ENCODE measurements at places on chromosomes 1 and 21. TPM values are rescaled to one million over a fixed set of nuclear protein-coding genes. Genes with fewer than 3 reads are reported as not detected.

DNA sequence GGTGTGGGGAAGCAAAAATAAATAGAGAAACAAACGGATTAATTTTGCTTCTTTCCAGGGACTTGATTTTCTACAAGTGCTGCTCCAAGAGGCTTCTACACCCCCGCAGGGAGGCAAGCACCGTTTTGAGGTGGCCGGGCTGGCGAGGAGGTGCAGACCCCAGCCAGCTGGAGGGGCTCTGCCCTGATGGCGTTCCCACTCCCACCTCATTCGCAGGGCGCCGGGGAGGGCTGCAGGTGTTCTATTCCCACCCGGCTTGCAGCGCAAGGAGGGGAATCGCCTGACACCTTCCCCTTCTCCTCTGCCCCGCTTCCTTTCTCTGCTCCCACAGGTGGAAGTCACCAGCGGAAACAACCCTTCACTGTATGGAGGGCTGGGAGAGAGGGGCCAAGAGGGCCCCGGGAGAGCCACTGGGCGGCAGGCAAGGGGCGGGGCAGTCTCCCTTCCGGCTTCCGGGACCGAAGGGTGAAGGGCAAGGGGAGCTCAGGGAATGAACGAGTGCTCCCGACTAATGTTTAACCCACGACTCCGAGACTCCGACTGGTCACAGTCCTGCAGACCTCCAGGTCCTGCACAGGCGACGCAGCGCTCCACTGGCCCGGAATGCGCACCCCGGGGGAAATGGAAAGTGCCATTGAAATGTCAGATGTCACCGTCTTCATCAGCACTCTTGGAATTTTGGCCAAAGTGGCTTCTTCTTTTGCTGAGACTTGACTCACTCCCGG lies 29.1 kb downstream of the TEX35 start:
- H3K4me3 ChIP-seq: peak overlapping the region; percentile 97
- peak overlapping the region; percentile 96 for H3K27ac ChIP-seq
- H3K27me3 ChIP-seq: no peaks in the 10 kb centered on the region
- peak; percentile 55 for DNase-seq

- H3K4me1 ChIP-seq: no peaks in the 10 kb centered on the region
- DNase-seq: no peak
- H3K27ac ChIP-seq: no peak overlapping the region
- H3K4me3 ChIP-seq: no peak overlapping the region
- H3K27me3 ChIP-seq: peaks cover 36% of the 10 kb centered on the region
- no peaks in the 10 kb centered on the region for H3K36me3 ChIP-seq
Measured at GRCh38 chr1:38657207-38657840, 202.2 kb downstream of the RRAGC start.

The UBL4B gene
- total RNA-seq: not detected

GRCh38 chr1:79373481-79374125 lies 367.1 kb upstream of the ADGRL4 start:
- no peak overlapping the region for H3K27ac ChIP-seq
- DNase-seq: no peak
- H3K4me3 ChIP-seq: no peak overlapping the region
- H3K36me3 ChIP-seq: no peaks in the 10 kb centered on the region
- no peaks in the 10 kb centered on the region for H3K4me1 ChIP-seq

The HUNK gene
- total RNA-seq: 1.5 TPM

DNA sequence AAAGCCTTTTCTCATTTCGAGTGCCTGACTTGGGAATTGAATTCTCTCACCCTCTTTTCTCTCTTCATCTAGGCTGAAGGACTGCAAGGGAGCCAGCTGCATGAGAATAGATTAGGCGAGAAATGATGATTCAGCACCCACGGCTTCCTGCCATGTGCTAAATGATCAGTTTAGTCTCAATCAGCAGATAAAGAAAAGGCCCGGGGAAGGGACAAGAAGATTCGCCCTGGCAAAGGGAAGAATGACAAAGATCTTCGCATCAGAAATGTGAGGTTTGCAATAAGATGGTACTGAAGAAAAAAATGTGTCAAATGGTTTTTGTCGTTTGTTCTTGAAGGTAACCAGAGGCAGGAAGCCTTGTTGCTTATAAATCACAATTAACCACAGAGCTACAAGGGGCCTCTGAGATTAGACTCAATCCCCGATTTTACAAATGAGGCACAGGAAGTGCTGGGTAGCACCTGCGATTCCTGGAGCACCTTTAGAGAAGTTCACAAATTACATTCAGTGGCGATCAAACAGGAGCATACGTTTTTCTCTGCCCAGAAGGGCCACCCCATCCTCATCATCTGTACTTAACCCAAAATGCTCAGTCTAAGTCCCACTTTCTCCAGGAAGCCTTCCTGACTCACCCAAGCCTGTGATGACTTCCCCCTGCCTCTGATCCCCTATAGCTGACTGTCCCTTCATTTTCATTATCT lies 183.4 kb downstream of the ZNF281 start:
- DNase-seq: no peak
- H3K36me3 ChIP-seq: no peaks in the 10 kb centered on the region
- no peak overlapping the region for H3K27ac ChIP-seq
- H3K27me3 ChIP-seq: no peaks in the 10 kb centered on the region
- peak overlapping the region; percentile 11 for H3K4me3 ChIP-seq
- peaks cover 9% of the 10 kb centered on the region for H3K4me1 ChIP-seq

GRCh38 chr1:91819038-91819788 lies 66.7 kb downstream of the TGFBR3 start:
- H3K27me3 ChIP-seq: peaks cover 2% of the 10 kb centered on the region
- no peak overlapping the region for H3K27ac ChIP-seq
- DNase-seq: no peak
- no peak overlapping the region for H3K4me3 ChIP-seq
- H3K36me3 ChIP-seq: no peaks in the 10 kb centered on the region
- no peaks in the 10 kb centered on the region for H3K4me1 ChIP-seq
